EL (cell line): ENCODE measurements at places on chromosomes 3 and 15.

- no peak for DNase-seq
Observed at GRCh38 chr3:71805199-71805598, 20.3 kb upstream of the PROK2 start.

DNA sequence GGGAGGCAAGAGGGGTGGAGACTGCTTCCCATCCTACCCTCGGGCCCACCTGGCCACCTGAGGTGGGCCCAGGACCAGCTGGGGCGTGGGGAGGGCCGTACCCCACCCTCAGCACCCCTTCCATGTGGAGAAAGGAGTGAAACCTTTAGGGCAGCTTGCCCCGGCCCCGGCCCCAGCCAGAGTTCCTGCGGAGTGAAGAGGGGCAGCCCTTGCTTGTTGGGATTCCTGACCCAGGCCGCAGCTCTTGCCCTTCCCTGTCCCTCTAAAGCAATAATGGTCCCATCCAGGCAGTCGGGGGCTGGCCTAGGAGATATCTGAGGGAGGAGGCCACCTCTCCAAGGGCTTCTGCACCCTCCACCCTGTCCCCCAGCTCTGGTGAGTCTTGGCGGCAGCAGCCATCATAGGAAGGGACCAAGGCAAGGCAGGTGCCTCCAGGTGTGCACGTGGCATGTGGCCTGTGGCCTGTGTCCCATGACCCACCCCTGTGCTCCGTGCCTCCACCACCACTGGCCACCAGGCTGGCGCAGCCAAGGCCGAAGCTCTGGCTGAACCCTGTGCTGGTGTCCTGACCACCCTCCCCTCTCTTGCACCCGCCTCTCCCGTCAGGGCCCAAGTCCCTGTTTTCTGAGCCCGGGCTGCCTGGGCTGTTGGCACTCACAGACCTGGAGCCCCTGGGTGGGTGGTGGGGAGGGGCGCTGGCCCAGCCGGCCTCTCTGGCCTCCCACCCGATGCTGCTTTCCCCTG lies 2.2 kb upstream of the FES start:
- DNase-seq: no peak

DNA sequence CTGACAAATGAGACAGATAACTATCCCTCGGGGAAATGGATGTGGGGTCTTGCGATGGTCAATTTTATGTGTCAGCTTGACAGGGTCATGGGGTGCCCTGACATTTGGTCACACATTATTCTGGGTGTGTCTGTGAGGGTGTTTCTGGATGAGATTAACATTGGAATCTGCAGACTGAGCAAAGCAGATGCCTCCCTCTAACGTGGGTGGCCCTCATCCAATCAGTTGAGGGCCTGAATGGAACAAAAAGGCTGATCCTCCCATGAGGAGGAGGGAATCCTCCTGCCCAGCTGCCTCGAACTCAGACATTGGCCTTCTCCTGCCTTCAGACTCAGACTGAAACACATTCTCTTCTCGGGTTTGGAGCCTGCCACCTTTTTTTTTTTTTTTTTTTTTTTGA lies 69.0 kb downstream of the MINAR1 start:
- no peak for DNase-seq

- DNase-seq: peak; percentile 74
Observed at GRCh38 chr15:81091889-81092558, 42.0 kb upstream of the CFAP161 start.

GRCh38 chr3:13715167-13715954 lies 164.5 kb downstream of the WNT7A start:
- DNase-seq: no peak

DNA sequence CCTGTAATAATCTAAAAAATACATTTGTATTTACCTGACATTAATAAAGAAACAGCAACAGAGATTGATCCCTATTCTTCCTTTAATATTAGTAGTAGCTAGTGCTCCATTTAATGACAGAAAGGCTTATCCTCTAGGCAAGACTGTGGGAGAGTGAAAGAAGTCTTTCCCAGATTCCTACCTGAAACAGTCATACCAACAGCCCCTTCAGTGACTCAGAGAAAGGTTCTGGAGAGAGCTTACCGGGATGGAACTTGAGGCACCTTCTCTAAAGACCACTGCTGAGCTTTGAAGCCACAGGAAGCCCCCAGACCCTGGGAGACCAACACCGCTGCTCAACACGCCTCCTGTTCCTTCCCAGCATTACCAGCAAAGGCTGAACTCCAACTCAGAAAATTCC lies 66.9 kb upstream of the FGF12 start:
- no peak for DNase-seq

- peak; percentile 38 for DNase-seq
Observed at GRCh38 chr3:105277656-105278055, 89.1 kb upstream of the ALCAM start.

DNA sequence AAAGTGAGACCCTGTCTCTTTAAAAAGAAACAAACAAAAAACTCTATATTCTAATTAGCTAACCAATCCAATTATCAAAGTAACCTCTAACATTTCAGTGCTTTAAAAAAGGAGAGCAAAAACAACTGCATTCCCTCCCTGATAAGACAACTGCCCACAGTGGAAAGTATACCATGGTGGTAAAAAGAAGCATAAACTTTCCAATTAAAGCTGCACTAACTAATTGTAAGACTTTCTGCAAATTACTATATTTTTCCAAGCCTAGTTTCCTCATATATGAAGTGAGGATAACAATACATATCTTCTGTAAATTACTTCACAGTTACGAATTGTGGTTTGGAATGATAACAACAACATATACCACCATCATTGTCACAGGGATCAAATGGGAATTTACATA lies 35.5 kb downstream of the STAG1 start:
- DNase-seq: no peak

GRCh38 chr3:19190602-19191001 lies 42.3 kb downstream of the KCNH8 start:
- DNase-seq: no peak

DNA sequence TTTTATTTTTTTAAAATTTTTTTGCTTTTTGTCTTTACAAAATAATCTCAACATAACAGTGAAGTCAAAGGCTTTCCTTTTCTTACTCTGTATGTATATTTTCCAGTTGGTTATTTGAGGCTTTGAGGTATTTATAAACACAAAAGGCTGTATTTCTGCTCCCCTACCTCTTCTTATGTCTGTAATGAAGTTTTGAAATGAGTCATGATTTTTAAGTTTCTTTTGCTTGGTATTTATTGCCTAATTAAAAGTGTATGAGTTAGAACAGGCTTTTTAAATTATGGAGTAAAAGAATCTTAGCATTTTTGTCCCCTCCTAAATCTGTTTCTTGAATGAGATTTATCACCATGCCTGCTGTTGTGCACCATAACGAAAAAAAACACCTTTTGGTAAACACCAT lies 66.0 kb downstream of the DCUN1D1 start:
- DNase-seq: no peak
